ENCODE measurements at places on chromosomes 2 and 18.

- no peak for DNase-seq
Measured at GRCh38 chr2:23531881-23532280, 146.9 kb downstream of the KLHL29 start.

DNA sequence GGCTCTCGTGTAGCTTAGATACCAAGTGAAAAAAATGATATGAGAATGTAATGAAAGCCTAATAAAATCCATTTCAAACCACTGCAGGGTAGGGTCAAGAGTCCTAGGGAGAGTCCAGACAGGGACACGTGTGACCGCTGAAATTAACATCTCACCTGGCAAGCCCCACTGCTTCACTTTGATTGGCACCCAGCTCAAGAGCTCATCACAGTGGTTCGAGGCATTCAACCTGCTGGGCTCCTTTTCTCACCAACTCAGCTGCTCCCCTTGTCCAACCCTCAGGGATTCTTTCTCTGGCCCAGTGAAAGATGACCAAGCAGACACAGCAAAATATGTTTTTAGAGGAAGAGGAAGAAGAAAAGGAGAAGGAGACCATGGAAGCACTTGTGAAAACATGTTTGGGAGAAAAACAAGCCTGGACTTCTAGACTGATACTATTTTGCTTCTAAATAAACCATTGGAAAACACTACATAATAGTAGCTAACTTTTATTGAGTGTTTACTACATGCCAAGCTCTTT lies 49.2 kb upstream of the CREB1 start:
- DNase-seq = no peak

DNA sequence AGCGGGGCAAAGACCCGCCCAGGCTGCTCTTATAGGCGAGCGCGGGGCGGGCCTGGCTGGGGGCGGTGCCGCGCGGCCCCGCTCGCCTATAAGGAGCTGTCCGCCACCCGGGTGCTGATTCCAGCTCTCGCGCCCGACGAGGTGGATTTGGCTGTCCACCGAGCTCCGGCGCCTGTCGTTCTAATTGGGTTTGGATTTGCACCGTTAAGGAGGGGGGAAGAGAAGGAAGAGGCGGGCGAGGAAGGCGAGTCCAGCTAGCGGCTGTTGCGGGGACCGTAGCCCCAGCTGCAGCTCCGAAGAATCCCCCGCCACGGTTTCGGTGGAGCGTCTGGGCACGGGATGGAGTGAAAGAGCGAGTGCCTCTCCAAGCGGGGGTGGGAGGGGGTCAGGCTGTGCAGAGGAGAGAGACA lies at the start of gene CNTNAP5:
TSS of gene CNTNAP5 (plus strand) at position 117 of the 410 bp plus-strand sequence. CDS start 364 bp downstream, outside the sequence.
- no peak for DNase-seq

GRCh38 chr2:233349005-233349998 lies 5.0 kb upstream of the DGKD start:
- DNase-seq = no peak

DNA sequence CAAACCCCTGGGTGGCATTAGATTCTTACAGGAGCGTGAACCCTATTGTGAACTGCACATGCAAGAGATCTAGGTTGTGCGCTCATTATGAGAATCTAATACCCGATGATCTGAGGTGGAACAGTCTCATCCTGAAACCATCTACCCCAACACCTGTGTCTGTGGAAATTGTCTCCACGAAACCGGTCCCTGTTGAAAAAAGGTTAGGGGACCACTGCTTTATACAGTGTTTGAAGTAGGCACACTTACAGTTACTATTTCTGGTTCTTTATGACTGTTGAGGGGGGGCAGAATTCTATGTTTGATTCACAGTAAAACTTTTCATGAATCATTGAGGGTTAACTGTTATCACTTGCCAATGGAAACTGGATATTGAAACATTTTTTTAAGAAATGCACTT lies 72.0 kb downstream of the RIF1 start:
- no peak for DNase-seq

DNA sequence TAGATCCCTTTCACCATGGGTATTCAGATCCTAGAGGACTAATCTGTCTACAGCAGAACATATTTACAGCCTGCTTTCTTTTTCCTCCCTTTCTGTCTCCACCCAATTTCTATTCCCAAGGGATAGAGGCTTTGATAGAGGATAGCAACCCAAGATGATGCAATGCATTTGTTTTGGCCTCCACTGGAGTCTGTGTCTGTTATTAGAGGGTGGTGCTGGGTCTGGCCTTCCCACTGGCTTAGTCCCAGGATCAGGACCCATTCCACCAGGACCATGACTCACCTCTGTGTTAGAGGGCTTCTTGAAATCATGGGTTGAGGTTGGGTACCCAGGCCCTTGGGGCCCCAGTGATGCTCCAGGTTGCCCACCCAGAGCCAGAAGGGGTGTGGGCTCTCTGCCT lies 239.7 kb upstream of the TNP1 start:
- no peak for DNase-seq

GRCh38 chr2:96528700-96529375 lies 7.7 kb upstream of the ARID5A start:
- no peak for DNase-seq

DNA sequence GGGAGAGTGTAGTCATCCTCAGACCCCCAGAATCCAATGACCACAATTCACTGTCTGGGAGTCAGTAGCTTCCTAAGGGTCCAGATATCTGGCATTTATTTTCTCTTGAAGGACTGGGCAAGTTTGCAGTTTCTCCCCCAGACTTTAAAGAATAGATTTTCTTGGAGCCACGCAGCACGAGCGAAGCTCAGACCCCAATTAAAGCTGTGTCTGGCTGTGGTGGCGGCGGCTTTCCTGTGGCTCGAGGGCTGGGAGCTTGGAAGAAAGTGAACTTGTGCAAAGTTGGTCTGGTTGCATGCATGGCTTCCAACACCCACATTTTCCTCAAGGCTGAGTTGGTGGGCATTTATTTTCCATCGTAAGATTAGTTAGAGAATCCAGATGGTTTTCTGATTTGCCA lies 105.0 kb downstream of the ACKR3 start:
- no peak for DNase-seq
